ENCODE measurements at places on chromosomes 6 and 20. TPM values are rescaled to one million over a fixed set of nuclear protein-coding genes. Genes with fewer than 3 reads are reported as not detected.

GRCh38 chr6:26653007-26653406 lies 6.5 kb downstream of the ZNF322 start:
- DNase-seq, result no peak

DNA sequence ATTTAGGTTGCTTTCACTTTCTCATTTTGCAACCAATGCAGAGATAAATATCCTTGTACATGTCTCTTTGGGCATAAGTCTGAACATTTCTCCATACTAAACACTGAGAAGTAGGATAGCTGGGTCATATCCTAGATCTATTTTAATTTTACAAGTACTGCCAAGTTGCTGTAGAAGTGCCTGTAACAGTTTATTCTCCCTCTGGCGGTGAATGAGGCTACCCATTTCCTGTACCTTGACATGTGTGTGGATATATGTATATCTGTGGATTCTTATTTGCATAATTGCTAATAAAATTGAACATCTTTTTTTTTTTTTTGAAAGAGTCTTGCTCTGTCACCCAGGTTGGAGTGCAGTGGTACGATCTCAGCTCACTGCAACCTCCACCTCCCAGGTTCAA lies 48.0 kb upstream of the PNRC1 start:
- DNase-seq, result no peak

GRCh38 chr6:36570264-36570663 lies 23.0 kb upstream of the STK38 start:
- no peak for DNase-seq

GRCh38 chr6:73579851-73580246 lies 59.0 kb upstream of the EEF1A1 start:
- peak; percentile 24 for DNase-seq

DNA sequence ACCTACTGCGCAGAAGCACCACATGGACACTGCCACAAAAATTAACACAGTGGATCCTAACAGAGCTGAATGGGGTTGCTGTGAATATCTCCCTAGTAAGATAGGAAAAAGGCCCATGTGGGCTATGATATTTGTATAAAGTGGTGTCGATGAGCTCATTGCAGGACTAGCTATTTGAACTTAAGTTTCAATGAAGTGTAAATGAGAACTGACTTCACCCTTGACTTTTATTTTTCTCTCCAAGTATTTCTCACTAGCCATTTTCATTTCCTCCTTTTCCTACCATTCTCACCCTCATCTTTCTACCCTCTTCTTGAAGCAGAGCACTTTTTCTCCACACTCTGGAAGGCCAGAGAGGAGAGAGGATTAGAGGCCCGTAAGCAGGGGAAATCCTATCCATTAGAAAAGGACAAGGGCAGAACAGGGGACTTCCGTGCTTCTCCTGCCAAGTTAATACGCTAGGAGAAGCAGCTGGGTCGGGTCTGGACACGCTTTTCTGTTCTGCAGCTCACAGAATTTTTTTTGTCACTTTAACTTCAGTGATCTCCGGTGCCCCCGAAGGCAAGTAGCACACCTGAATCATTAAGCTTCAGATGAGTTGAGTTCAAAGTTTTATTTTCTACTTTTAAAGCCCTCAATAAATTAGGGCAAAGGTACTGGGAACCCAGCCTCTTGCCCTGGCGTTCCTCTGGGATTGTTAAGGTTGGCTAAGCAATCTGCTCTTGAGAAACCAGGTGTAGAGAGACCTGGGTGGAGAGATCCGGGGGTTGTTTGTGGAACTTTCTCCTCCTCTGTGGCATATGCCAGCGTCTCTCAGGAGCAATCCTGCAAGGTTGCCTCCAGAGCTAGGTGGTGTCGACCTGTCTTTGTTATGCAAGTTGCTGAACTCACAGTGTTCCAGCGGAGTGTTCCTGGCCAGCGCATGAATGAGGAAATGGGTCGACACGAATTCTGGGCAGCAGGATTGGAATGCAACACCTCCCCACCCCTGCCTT lies 56.2 kb upstream of the ARID1B start:
- peak; percentile 50 for DNase-seq

- DNase-seq, result no peak
These were observed 144.3 kb downstream of the DOK5 start for GRCh38 chr20:54619682-54620081.

DNA sequence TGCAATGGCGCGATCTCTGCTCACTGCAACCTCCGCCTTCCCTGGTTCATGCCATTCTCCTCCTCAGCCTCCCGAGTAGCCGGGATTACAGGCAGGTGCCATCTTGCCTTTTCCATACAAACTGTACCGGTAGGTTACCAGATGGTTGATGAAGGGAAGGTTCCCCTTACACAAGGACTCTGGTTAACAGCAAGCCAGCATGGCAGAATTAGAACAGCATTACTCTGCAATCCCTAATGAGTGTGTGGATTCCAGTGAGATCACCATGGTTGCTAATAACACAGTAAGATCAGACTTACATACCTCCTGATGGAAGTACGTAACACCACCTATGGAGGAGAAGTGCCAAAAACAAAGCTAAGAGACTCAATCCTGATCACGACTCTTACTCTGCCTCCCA lies 51.7 kb downstream of the TTI1 start:
- no peak for DNase-seq

DNA sequence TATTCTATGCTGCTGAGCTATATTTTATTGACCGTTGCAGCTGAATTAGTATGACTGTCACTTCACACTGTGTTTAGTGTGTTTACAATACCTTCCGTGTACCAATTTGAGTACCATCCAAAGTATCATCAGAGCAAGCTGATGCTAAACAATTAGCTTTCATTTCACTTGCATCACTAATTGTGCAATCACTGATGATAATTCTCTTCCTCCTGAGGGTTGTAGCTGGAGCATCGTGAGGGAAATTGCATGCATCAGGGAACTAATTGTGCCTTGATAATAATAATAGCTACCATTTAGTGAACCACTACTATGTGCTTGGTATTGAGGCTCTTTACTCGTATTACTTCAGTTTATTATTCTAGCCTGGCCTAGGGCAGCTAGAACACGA lies 384.8 kb upstream of the SOX4 start:
- DNase-seq, result no peak

DNA sequence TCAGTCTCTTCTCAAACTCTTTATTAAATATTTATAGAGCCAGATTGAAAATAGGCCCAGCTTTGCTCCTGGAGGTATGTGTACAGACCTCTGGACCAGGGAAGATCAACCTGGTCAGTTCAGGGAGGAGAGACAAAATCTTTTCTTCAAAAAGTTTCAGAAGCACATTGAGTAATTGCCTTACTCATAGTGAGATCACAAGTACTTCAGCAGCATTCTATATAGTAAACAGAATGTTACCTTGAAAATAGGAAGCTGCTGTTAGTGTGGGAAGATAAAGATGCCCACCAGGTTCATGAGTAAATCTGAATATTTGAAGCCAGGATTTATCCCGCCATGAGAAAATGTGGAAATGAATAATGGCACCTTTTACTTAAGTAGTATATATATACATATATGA lies 665.9 kb upstream of the CITED2 start:
- DNase-seq, result no peak

DNA sequence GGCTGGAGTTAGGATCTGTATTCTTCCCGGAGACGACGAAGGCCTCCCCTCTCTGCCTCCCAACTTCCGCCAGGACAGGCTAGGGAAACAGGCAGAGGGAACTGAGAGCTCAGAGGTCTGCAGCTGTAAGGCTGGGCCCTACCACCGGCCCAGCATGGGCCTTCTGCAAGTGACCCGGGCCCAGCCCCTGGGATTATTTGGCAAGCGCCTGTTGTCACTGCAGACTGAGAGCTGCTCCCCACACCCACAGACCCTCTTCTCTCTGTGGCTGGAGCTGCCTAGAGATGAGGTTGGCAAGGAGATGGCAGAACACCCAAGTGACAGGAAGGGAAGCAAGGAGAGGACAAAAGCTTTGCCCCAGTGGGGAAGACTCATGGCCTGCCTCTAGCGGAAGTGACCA lies 212.6 kb downstream of the ZDHHC14 start:
- no peak for DNase-seq

DNA sequence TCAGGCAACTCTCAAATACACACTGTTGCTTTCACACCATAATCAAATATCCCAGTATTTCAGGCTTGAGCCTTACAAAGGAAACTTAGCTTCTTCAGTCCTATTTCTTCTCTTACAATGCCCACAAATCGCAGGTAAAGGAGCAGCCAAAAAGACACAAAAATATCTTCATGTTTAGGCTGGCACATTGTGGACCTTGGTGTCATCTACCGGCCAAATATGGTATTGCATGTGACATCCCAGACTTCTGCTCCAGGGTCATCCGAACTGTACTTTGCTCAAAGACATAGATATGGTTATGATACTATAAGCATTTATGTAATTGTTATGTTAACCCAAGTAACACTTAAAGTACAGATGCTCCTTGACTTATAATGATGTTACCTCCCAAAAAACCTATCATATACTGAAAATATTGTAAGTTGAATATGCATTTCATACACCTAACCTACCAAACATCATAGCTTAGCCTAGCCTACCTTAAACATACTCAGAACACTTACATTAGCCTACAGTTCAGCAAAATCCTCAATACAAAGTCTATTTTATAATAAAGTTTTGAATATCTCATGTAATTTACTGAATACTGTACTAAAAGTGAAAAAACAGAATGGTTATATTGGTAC lies 4.6 kb downstream of the OR2H2 start:
- DNase-seq, result peak; percentile 39

- no peak for DNase-seq
These were observed 286.6 kb downstream of the TSHZ2 start for GRCh38 chr20:53258741-53259140.

DNA sequence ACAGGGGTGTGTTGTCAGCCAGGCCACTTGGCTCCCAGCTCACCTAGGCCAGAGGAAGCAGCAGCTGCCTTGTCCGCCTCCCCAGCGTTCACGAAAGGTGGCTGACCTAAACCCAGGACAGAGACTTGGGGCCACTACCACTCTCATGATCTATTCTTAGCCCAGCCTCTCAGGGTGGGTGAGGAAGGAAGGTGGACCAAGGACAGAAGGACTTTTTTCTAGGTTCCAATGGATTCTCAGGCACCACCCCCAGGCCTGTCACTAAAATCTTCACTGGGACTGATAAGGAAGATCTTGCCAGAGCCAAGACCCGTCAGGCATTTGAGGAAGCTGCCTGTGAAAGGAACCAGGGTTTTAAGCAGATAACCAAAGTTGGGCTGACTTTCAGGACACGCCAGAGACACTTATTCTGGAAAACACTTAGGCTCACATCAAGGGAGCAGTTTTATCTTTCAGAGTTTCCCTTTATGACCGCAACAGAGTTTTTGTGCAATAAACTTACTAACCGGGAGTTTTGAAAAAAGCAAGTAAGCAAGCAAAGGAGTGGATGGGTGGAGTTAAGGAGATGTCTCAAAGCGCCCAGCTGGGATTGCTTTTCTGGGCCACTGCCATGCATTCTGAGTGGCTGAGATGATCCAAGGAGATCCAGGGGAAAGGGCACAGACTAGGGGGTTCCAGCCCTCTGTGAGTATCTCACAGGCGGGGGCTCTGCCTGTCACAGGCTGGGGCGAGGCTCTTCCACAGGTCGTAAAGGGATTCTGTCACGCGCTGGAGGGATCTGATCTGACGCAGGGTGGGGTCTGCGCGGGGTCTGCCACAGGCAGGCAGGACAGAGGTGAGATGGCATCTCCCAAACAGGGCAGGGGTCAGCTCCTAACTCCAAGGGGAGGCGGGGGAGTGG lies 989 bp downstream of the FITM2 start:
- no peak for DNase-seq

DNA sequence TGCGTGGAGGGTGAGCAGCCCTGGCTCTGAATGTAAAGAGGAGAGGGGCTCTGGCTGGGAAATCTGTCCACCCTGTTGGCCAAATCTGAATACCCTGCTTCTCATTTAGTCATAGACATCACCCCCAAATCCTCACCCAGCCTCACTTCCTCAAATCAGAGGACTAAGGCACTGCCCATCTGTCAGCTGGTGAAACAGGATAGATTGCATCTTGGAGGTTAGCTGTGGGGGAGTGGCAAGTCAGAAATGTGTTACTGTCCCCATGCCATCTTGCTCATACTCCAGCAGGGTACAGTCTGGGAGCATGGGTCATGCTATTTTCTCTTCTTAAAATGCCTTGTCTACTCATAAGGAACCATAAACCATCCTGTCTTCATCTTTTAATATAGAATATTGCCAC lies 9.5 kb upstream of the DTNBP1 start:
- no peak for DNase-seq

DNA sequence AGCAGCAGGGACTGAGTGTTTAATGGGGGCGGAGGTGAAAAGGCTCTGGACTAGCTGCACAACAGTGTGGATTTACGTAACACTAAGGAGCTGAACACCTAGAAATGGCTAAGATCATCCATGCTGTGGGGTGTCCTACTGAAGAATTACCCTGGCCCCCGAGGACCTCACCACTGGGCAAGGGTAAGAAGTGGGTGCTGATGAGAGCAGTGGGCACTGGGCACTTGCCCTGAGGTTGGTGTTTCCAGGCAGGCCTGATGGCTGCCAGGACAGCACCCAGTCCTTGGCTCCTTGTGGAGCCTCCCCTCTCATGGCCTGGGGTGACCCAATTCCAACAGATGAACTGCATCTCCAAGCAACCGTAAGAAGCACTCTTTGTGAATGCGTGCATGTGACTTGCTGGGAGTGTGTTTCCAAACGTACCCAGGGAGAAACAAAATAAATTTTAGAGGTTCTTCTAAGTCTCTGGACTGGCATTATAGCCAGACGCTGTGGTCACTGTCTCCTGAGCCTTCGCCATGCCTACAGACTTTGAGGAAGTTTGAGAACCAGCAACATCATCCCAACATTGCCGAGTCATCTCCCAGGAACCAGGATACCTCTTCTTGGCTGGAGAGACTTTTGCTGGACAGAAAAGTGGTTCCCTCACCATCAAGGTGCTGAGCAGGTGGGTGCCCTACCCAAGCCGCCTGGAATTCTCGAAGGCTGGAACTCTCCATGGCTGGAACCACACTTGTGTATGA lies 245.9 kb downstream of the ERMARD start:
- DNase-seq, result no peak

DNA sequence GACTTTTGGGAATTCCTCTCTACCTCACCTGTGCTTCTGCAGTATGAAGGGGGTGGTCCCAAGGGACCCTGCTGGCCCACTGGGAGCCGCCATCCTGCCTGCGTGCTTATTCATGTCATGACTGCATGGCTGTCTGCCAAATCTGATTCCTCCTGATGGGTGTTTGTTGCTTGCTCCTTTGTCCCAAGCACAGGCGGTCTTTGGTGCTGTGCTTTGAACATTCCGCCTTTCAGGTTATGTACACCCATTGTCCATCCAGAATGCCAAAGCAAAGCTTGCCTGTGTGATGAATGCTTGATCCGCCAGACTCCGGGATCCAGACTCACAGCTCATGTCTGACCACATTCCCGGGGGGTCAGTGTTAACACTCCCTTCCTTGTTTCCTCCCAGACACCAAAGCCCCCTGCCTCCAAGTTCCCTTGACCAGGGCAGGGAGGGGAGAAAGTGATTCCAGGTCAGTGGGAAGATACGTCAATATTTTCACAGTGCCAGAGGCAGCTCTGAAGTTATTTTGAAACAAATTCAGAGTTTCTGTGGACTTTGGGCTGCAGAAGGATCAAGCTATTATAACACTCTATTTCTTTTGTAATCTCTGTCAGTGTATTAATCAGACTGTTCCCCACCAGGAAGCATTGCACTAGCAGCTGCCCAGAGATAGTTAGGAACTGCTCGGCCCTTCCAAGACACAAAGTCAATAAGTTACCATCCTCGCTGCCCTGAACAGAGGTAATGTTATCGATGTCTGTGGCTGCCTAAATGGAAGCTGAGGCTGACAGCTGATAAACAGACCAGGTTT lies 9.5 kb downstream of the DAAM2 start:
- DNase-seq, result no peak

Gene PTK6
- polyA plus RNA-seq, result 0.41 TPM

Gene PRDM13
- not detected for polyA plus RNA-seq

Gene MRAP2
- polyA plus RNA-seq, result 21.4 TPM

Gene MBOAT1
- 4.6 TPM for polyA plus RNA-seq

Gene LY6G6F
- polyA plus RNA-seq, result not detected

Gene NKAIN2
- 5.2 TPM for polyA plus RNA-seq
